ENCODE measurements at places on chromosomes 2 and 18.

- no peak for DNase-seq
Measured at GRCh38 chr2:120225549-120226065, 2.4 kb upstream of the TMEM185B start.

- no peak for DNase-seq
Measured at GRCh38 chr18:57146956-57147636, at the start of gene BOD1L2. TSS of gene BOD1L2 (plus strand) at chr18:57147087. CDS start at chr18:57147313, 226 bp downstream.

GRCh38 chr2:37291680-37292079 is 33.0 kb downstream of the PRKD3 start:
- no peak for DNase-seq

DNA sequence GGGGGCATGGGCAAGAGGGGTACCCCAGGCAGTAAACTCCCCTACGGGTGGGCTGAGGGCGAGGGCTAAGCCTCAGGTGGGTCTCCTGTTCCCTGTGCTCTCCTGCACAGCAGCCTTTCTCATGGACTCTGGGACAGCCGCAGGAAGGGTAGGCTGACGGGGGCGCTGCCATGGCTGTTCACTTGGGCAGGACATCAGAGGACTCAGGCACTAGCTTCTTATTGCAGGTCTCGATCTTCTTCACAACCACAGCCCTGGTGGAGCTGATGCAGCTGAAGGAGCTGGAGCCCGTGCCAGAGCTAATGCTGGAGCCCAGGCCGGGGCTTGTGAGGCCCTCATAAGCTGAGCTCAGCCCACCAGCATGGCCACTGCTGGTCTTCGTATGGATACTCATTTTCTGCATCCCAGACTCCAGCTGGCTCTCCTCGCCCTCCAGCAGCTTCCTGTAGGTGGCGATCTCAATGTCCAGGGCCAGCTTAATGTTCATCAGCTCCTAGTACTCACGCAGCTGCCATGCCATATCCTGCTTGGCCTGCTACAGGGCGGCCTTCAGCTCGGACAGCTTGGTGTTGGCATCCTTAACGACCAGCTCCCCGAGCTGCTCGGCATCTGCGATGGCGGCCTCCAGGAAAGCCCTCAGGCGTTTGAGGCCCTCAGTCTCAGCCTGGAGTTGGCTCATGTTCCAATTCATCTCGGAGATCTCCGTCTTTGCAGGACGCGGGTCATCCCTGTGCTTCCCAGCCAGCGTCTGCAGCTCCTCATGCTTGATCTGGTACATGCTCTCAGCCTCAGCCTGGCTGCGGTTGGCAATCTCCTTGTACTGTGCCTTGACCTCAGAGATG is 359.8 kb upstream of the SETBP1 start:
- no peak for DNase-seq

DNA sequence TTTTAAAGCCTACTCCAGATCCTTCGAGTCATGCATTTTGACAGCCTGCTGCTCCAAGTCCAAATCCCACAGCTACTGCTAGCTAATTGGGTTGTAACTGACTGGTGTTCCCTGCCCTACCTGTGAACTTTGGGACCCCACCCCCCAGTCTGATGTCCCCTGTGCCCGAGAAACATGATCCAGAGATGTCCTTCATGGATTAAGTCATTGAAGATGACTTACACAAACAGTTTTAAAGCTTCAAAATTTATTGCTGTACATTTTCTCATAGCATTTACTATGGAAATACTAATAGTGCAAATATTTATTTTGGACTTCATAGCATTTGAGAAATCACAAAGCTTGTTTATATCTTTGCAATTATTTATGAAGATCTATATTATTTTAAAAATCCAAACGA is 73.1 kb downstream of the MBD2 start:
- no peak for DNase-seq
